Umbilical cord (tissue), 2 donors: ENCODE measurements at places on chromosomes 7 and 10. TPM values are rescaled to one million over a fixed set of nuclear protein-coding genes. Genes with fewer than 3 reads are reported as not detected.

Gene NPM3
- total RNA-seq: 38.0 TPM

Gene ADARB2
- not detected for total RNA-seq

Gene ALOX5
- total RNA-seq: 19.3 TPM

Gene ARHGAP22
- total RNA-seq: 10.4 TPM

Gene NME8
- not detected for total RNA-seq

GRCh38 chr10:117929327-117930067 is 117.2 kb downstream of the RAB11FIP2 start:
- DNase-seq: no peak

DNA sequence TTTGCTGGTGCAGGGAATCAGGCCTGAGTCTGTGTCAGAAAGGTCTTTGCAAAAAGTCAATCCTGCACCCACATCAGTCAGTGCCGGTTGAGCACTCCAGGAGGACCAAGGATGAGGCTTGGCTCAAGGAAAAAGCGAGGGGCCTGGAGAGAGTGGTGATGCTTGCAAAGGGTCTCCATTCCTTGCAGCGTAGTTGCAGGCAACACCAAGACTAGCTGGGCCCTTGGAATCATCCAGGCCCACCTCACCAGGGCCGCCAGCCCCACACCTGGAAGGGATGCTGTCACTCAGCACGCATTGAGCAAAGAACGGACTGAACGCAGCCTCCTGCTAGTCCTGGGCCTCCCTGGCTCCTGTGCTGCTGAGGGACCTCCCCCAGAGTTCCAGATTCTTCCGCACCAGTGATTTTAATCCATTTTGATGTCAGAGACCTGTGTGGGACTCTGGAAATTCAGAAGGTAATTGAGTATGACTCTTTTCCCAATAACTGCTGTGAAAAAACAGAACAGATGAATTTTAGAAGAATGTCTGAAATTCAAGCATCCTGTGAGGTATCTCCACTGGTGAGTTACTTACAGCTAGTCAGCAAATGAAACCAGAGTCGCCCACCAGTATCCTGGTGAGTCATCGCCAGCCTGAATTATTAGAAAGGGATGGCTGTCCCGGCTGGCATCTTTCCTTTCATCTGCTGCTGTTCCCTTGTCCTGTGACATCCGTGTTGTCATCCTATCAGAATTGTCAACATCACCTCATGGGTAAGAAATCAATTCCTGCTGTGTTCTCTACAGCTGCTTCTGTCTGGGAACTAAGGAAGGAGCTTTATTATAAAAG is 150.8 kb upstream of the NPS start:
- peak; percentile 15 for DNase-seq

- no peak for DNase-seq
Observed at GRCh38 chr10:21746118-21746517, 212.1 kb downstream of the MLLT10 start.

- peak; percentile 74 for DNase-seq
Observed at GRCh38 chr10:24008164-24009091, 200.5 kb upstream of the KIAA1217 start.

- DNase-seq: no peak
Observed at GRCh38 chr7:1649751-1650326, 20.2 kb upstream of the ELFN1 start.

DNA sequence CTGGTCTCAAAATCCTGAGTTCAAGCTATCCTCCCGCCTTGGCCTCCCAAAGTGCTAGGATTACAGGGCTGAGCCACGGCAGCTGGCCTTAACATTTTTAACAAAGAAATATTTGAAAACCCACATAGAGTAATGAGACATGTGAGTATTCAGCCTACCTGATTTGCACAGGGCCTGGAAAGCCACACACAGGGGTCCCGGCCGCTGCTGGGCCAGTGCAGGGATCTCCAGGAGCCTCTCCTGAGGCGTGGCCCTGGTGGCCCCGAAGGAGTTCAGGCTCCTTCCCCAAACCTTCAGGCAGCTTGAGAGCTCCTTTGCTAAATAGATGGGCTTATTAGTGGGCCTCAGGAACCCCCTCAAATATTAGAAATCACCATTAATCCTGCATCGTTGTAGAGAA is 18.7 kb downstream of the CNPY1 start:
- DNase-seq: no peak

Gene SLC18A3
- total RNA-seq: not detected

GRCh38 chr7:4234886-4235285 is 447.2 kb upstream of the FOXK1 start:
- DNase-seq: no peak

Gene CALHM1
- total RNA-seq: 0.48 TPM

- no peak for DNase-seq
Observed at GRCh38 chr10:108736111-108736510, 1187.2 kb downstream of the XPNPEP1 start.

DNA sequence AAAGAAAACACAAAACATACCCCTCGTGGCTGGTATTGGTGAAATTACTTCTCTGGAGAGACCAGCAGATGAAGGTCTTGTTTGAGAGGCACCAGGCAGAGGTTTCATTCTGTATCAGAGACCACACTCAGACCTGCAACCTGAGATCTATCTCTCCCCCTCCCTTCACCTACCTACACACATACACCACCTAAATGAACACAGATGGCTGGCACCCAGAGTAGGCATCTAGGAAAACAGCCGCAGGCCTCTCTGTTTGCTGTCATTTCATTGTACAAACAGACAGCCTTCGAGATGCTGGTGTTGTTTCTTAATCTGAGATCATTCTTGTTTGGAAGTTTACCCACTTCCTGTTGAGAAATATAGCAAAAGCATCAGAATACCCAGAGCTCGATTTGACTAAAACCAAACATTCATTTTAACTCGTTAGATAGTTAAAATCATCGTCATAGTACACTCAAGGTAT is 173.9 kb upstream of the SLC25A13 start:
- no peak for DNase-seq

Gene ARID5B
- total RNA-seq: 81.9 TPM

DNA sequence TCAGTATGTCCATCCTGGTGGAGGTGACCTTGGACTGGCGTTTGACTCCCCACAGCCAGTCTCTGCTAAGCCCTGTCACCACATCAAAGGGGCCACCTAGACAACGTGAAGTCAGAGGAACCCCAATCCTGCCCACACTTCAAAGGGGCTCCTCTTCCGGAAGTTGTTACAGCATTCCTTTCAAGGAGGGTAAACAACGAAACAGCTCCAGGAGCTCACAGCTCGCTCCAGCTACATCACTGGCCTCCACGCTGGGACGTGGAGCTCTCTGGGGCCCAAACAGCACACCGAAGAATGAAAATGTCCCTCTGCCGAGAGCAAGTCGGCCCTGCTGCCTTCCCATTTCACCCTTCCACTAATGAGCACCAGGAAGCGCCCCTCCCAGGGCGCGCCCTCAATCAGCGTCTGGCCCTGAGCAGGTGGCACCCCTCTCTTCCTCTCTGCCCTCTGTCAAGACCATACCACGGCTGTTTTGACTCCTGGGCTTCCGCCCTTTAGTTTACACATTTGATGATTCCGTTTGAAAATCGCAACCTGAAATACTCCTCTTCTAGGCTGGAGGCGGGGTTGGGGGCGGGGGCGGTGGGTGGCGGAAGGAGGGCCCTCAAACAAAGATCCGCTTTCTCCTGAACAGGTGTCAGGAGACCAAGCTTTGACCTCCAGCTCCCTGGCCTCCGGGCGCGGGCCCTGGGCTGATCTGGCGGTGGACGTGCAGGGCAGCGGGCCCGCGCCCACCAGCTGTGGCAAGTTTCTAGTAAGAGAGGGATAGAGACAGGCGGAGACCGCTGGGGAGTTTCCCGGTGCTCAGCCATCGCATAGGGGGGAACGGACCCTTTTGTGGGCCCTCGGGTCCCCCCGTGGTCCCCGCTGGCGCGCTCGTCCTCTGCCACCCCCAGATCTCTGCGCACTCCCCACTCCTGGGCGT is 53.1 kb upstream of the KDM7A start:
- no peak for DNase-seq

- DNase-seq: peak; percentile 52
Observed at GRCh38 chr7:42143711-42144600, 93.1 kb downstream of the GLI3 start.

Gene SPOCK2
- 0.24 TPM for total RNA-seq

Gene IL6
- total RNA-seq: 4.1 TPM

GRCh38 chr10:56763090-56763489 is 402.0 kb upstream of the ZWINT start:
- no peak for DNase-seq

DNA sequence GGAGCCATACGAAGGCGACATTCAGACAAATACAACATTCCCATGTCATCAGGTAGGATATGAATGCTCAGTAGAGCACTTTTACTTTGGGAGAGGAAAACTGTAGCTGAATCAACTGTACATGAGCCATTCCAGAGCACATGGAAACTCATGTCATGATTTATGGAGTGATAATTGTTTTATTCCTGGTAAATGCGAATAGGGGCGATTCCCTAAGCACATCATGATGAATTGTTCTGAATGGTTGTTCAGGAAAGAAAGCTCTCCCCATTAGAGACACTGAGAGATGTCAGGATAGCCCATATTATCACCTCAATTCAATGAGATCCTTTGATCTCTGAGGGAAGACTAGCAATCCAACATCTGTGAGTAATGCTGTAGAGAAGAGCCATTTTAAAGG is 243.6 kb downstream of the FOXP2 start:
- DNase-seq: no peak

Gene RHOBTB1
- total RNA-seq: 33.9 TPM

- no peak for DNase-seq
Observed at GRCh38 chr10:36728626-36729025, 396.8 kb upstream of the ANKRD30A start.

- DNase-seq: peak; percentile 49
Observed at GRCh38 chr7:141702047-141702567, at the start of gene DENND11. Gene DENND11 (minus strand): TSS chr7:141702166. CDS start chr7:141702153, 13 bp downstream.

Gene INA
- 1.4 TPM for total RNA-seq

Gene PHYH
- 30.8 TPM for total RNA-seq

DNA sequence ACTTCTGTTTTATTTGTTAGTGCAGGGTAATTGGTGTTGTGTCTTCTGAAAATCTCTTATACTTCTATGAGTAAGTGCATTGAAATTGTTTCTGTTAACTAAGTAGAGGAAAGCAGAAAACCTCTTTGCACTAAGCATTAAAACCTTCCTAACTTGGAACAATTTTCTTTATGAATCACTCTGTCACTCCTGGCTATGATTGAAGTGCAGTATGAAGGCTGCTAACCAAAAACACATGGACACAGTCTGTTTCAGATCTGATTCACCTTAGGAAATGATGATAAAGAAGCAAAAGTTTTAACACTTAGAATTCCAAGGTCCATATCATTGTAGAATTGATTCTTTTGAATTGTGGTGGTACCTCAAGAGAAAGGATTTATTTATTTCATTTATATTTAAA is 41.9 kb downstream of the MET start:
- DNase-seq: no peak

Gene SPAM1
- 1.2 TPM for total RNA-seq

Gene PAX4
- total RNA-seq: 2.9 TPM

GRCh38 chr10:115947104-115947503 is 325.9 kb downstream of the GFRA1 start:
- peak; percentile 12 for DNase-seq

DNA sequence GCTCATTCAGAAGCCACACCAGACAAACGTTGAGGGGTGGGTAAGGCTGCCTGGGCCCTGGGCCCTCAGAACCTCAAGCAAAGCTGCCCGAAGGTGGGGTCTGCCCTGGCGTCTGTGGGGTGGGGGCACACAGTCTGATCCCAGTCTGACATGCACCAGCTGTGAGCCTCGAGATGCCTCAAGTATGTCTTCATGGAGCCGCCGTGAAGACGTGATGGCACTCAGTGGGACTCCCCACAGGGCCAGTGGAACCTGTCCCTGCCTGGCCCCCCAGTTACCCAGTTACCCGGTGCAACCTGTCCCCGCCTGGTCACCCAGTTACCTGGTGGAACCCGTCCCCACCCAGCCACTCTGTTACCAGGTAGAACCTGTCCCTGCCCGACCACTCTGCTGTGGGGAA is 351.2 kb downstream of the PTPRN2 start:
- DNase-seq: no peak

Gene TMEM184A
- total RNA-seq: 3.4 TPM

GRCh38 chr10:71076473-71077142 is 135.8 kb upstream of the UNC5B start:
- no peak for DNase-seq

GRCh38 chr7:51430480-51431086 is 114.0 kb upstream of the COBL start:
- DNase-seq: peak; percentile 59
